ENCODE measurements at places on chromosomes 11 and 22.

DNA sequence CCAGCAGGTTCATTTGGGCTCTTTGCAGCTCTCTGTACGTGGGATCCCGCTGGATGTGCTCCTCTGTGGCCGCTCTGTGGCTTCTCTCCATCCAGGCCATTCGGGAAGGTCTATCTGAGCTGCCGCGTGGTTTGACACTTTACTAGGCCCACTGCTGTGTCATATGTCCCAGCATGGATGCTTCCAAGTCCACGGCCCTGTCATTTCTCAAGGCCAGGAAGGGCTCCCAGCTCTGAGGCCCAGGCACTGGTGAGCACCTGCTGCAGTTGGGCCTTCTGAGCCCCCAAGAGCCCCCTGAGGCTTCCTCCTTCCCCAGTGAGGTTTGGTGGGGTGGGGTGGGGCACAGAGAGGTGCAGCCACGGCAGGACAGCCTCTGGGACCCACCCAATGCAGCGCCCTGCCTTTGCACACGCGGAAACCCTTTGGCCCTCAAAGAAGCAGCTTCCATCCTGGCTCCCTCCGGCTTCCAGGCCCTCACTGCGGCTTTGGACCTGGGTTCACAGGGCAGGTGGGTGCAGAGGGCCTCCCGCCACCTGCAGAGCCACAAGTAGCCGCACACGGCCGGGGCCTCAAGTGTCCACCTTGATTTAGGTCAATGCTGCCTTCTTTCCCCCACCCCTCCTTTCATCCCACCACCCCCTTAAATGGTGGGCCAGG lies 44.5 kb upstream of the FGF3 start:
- DNase-seq = no peak

DNA sequence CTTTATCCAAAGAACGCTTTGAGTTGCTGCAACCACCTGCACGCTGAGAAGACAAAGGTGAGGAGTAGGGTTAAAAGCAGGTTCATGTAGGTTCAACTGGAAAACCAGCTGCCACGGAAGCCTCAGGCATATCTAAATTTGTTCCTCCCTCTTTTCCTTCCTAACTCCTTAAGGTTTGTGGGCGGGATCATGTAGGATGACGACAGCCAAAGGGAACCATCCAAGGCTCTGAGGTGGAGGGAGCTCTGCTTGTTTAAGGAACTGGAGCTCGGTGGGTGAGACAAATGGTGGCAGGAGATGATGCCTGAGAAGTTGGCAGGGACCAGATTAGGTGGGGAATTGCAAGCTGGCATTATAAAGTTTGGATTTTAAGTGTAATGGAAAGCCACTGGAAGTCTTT lies 60.3 kb downstream of the SPON1 start:
- DNase-seq = no peak

DNA sequence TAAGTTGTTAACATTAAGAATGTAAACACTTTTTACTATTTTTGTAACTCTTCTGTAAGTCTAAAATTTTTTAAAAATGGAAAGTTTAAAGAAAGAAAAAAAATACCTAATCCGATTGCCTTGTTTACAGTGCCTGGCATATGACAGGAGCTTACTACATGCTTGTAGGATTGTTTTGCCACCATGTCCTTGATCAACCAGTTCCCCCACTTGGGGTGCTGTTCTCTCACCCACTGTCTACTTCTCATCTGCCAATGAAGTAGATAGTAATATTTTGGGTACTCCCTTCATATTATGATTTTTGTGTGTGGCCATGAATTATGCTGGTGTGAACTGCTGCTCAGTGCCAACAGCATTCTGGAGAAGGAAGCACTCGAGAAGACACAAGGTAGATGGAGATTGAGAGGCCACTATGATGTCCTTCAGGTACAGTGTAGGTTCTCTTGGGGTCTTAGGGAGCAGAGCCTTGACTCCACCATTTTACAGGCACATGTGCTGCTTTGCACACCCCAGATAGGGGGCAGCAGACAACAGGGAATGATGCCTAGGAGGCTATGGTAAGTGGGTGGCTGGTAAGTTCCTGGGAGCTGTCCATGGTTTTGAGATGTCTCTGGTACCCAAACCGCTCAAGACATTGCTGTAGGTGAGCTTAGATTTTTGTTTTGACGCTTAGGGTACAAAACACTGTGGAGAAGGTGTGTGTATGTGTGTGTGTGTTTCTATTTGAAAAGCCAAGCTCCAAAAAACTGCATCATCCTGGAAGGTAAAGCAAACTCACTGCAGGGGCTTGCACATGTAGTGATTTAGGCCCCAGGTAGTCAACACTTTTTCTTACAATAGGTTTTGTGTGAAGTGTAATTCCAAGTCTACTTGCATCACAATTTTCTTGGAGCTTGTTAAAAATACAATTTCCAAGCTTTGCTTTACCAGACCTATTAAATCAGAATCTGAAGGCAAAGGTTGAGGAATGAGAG lies 494.5 kb upstream of the LARGE1 start:
- no peak for DNase-seq

- no peak for DNase-seq
Observed at GRCh38 chr11:79520086-79520485, 79.3 kb upstream of the TENM4 start.

DNA sequence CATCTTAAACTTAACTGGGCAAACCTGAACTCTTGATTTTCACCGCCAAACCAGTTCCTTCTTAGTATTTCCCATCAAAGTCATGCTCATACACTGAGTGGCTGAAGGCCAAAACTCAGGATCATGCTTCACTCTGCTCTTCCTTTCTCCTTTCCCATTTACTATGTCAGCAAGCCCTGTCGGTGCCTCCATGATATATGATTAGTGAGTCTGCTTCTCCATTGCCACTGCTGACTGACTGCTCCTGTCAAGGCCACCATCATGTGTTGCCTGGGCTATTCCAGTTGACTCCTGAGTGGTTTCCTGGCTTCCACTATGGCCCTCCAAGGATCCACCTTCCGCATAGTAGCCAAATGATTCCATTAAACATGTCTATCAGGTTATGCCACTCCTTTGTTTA lies 42.8 kb upstream of the AMPD3 start:
- no peak for DNase-seq

DNA sequence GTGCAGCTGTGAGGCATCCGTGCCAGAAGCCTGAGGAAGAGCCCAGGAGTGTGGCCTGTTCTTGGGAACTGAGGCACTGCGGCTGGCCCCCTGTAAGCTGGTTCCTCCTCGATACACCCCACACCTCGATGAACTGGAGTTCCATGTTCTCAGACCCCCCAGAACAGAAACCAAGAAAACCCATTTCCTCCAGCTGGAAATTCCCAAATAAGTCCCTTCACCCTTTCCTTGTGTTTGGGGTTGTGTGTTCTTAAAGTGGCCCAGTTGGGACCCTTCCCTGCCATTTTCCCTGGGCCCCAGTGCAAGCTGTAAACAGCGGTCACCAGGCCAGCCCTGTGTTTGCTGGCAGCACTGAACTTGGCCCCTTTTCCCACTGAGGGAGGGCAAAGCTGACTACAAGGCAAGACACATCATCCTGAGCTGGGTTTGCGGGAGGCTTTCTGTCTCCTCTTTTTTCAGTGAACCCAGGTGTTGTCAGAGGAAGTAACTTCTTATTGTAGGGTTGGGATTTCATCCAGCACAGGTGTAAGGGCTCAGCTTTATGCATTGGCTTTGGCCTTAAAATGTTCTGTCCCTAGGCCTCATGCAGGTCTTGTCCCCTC lies 60.1 kb upstream of the MPEG1 start:
- DNase-seq = no peak

- DNase-seq = no peak
Observed at GRCh38 chr22:49628391-49629260, 199.0 kb downstream of the BRD1 start.

DNA sequence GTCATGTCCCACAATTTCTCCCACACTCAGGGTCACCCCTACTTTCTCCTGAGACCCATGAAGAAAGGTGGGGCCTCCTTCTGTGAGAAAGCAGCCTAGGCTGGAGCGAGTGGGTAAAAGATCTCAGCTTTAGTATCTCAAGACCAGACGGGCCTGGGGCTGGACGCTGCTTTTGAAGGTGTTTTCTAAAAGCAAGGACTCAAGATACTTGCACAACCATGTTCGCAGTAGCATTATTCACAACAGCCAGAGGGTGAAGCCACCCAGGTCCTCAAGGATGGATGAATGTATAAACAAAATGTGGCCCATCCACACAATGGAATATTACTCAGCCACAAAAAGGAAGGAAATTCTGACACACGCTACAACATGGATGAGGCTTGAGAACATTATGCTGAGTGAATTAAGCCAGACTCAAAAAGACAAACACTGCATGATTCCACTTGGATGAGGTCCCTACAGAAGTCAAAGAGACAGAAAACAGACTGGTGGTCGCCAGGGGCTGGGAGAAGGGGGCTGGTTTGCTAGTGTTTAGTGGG lies 10.6 kb downstream of the SHANK2 start:
- DNase-seq = no peak

DNA sequence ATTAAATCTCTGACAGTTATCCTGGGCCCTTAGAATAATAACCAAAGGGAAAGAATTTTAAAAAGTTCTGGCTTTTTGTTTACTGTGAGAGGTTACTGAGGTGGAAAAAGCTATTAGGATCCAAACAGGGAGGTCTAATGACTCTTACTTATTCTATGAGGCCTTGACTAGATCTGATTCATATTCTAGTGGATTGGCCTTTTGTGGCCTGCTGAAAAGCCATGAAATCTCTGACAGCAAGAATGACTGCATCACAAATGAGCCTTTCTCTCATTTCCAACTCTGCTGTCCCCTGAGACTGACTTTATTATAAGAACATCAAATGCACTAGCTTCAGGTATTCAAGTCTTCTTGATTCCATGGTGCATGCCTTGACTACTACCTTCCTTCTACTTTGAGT lies 1797.6 kb downstream of the LRRC4C start:
- DNase-seq = no peak

DNA sequence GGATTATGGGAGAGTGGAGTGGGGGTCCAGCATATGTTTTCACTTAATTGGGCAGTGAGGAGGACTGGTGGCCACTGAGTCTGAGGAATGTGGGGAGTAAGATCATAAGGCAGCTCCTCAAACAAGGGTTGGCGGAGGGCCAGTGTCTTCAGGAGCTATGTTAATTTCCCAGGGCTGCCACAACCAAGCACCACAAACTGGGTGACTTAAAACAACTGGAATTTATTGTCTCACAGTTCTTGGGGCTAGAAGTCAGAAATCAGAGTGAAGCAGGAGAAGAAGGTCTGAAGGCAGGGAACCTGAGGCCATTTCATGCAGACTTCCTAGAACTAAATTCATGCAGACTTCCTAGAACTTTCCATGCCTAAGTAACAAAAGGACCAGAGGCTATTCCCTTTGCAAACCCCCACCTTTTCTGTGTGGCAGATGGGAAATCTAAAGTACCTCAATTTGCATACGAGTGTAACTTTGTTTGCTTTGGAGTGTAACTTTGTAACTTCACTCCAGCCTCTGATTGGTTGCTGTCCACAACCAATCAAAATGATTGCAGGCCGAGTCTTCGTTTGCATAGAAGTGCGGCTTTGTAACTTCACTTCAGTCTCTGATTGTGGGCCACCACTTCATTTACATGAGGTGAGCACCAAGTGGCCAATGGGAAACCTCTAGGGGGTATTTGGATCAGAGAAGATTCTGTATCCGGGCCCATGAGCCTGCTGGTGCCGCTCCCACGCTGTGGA lies 50.5 kb upstream of the ZBED5 start:
- no peak for DNase-seq

DNA sequence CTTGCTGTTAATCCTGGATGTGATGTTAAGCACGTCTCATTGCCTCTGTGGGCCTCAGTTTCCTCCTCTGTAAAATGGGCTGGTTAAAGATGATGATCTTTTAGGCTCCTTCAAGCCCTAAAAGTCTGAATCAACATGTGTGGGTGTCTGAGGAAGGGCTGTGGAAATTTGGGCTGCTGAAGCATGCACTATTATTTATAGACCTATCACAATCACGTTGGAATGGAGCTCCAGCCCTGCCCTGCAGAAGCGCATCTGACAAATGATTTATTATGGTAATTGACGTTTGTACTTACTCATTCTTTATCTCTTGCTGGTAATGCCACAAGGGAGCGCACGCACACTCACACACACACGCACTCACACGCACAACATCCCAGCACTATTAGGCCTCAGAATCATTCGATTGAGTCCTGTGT lies 20.4 kb downstream of the P2RX3 start:
- DNase-seq = no peak

GRCh38 chr11:12719221-12719620 lies 45.0 kb downstream of the TEAD1 start:
- no peak for DNase-seq

DNA sequence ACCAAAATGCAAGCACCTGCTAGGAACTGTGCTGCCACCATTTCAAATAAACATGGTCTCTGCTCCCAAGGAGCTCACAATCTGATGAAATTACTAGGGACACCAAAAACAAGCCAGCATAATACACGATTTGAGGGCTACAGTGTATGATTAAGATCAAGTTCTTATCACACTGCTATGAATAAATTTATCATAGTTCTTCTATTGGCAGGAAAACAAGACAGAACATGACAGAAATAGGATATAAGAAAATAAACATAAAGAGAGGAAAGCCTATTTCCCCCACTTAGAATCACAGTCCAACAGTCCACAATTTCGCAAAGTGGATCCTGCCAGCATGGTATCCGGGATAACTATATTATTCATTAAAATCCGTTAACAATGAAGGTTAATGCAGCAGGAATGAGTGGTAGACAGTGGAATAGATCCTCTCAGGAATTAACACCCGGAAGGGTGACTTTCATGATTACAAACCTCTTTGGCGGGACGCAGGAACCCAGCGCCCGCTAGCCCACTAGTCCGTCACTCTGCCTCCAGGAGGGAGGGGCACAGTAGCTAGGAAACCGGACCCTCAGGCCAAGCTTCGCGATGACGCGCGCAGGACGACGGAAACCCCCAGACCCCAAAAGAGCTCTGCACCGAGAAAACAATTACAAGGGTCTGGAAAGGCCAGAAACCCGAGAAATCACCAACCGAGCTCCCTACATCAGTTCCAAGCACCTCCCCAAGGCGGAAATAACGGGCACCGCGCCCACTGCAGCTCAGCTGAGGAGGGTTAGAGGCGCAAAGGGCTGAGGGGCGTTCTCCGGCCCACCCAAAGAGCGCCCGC lies 607 bp downstream of the CCDC82 start:
- DNase-seq = no peak

DNA sequence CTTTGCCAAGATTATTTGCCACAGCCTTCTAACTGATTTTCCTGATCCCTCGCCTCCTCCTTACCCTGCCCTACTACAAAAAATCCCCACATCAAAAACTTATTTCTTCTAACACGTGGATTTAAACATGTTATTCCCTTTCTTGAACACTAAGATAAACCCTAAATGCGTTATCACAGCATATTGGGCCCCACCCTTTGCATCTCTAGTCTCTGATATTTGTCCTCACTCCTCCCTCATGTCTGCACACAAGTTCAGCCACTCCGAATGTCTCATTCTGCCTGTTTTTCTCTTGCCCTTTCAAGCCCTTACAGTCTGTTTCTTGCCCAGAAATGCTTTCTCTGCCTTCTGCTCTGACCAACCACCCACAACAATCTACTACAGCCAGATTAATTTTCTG lies 10.6 kb upstream of the ACER3 start:
- DNase-seq = no peak

GRCh38 chr11:122108192-122108799 lies 7.7 kb downstream of the BLID start:
- DNase-seq = no peak
